ENCODE measurements at places on chromosomes 5 and 9.
A peak's percentile ranks its signal among the peaks of the same experiment; 100 is the strongest.

DNA sequence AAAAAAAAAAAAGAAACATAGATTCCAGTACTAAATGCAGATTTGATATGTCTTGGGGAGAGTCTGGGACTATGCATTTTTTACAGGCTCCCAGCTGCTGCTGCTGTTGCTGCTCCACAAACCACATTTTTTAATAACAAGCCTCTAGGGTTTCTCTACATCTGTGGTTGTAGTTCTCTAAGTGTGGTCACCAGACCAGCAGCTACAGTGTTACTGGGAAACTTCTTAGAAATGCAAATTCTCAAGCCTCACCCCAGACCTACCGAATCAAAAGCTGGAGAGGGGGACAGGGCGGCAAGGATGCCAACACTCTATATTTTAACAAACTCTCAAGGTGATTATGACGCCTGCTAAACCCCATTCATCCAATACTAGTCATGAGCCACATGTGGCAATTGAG, 293.4 kb upstream of the PTGER4 start:
- DNase-seq, result no peak

GRCh38 chr5:176781054-176781375, 29.3 kb upstream of the UNC5A start:
- DNase-seq, result no peak

GRCh38 chr9:98861781-98862504, 54.5 kb downstream of the GALNT12 start:
- DNase-seq, result no peak

GRCh38 chr5:177403792-177404640, 3.6 kb upstream of the PFN3 start:
- peak; percentile 87 for DNase-seq

GRCh38 chr5:143987751-143988560, 176.0 kb downstream of the HMHB1 start:
- no peak for DNase-seq

DNA sequence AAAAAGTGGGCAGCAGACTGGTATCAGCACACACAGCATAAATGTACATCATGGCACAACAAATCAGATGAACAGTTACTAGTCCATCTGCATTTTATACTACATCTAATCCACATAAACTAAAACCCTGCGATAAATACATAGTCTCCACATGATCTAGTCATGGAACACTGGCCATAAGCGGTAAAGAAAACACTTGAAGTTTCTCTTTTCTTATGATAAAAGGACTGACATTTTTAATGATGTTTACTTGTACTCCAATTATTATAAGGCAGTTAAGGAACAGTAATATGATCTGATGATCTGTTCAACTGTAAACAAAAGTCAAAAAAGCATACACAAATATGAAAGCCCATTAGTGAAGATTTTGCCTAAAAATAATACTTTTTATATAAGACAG, 112.5 kb downstream of the MPDZ start:
- DNase-seq, result no peak

DNA sequence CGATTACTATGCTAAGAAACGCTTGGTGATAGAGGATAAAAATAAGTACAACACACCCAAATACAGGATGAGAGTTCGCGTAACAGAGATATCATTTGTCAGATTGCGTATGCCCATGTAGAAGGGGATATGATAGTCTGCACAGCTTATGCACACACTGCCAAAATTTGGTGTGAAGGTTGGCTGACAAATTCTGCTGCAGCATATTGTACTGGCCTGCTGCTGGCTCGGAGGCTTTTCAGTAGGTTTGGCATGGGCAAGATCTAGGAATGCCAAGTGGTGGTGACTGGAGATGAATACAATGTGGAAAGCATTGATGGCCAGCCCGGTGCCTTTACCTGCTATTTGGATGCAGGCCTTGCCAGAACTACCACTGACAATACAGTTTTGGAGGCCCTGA, 208.4 kb downstream of the PDZD2 start:
- no peak for DNase-seq

DNA sequence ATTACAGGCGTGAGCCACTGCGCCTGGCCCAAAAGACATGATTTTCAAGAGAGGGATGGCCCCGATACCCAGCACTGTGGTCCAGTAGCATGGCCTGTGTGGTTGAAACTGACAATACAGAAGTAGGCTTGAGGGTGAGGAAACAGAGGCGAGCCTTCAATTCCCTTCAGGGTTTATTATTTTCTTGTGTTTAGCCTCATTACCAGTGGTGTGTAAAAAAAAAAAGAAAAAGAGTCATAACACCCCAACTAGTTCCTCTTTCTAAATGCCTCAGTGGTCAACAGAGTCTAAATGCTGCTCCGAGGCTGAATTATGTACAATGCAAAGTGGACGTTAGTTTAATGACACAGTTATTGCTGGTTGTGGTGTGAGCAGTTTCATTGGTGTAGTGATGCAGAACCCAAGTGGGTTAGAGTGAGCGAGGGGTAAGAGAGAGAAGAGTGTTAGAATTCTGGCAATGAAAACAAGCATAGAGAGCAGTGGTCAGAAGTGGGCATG, 58.8 kb downstream of the SNX30 start:
- DNase-seq, result no peak

GRCh38 chr5:40736103-40736875, 19.5 kb downstream of the TTC33 start:
- DNase-seq, result peak; percentile 32

- no peak for DNase-seq
These were observed 859.1 kb downstream of the MAT2B start for GRCh38 chr5:164364237-164365208.

GRCh38 chr5:111781200-111781599, 24.2 kb upstream of the NREP start:
- no peak for DNase-seq

DNA sequence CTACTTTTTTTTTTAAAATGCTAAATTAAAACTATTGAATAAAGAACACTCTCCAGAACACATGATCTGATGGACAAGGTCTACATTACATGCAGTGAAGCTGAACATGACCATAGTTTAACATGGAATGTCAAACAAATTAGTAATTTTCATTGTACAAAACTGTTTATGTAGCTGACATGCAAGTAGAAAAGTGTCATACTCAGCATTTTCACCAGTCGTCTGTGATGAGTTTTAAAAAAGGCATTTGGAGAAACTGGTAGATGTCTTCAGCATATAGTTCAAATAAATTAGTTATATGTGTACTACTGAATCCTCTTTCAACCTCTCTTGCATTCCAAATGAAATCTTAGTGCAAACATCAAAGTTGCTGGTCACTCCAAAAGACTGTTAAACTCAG, 301.9 kb downstream of the FER start:
- DNase-seq, result no peak

DNA sequence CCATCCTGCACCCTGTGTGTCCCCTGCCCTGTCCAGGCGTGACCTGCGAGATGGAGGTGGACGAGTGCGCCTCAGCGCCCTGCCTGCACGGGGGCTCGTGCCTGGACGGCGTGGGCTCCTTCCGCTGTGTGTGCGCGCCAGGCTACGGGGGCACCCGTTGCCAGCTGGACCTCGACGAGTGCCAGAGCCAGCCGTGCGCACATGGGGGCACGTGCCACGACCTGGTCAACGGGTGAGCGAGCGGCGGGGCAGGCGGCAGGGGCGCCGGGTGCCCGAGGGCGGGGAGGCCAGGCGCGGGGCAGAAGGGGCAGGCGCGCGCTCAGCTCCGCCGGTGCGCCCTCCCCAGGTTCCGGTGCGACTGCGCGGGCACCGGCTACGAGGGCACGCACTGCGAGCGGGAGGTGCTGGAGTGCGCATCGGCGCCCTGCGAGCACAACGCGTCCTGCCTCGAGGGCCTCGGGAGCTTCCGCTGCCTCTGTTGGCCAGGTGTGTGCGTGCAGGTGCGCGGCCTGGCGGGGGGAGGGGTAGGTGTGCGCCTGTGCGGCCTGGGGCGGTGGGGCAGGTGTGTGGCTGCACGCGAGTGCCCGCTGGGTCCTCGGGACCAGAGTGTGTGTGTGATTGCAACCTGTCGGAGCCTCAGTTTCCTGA, 10.0 kb downstream of the CRB2 start:
- DNase-seq, result no peak

DNA sequence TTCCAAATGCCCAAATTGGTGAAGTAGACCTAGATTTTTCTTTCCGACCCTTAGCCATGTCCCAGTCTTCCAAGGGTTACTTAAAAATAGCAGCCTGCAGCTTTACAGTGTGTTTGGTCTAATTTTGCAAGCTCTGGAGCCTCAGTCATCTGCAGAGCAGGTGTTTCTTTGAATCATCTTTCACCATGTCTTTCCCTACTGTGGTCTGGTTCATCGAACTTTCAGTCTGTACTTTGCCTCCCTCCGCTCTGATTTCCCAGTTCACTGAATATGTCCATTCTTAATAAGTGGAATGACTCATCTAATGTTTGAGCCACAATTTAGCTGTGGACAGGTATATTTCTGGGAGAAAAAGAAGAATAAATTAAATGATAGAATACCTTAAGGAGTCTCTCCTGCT, 1060.7 kb downstream of the EFNA5 start:
- DNase-seq, result no peak

- DNase-seq, result peak; percentile 53
These were observed 909 bp downstream of the AFF4 start for GRCh38 chr5:132962429-132963021.

GRCh38 chr5:160493806-160494338, 72.2 kb downstream of the PTTG1 start:
- DNase-seq, result no peak

GRCh38 chr9:122918310-122918709, 5.2 kb upstream of the ZBTB6 start:
- DNase-seq, result no peak

DNA sequence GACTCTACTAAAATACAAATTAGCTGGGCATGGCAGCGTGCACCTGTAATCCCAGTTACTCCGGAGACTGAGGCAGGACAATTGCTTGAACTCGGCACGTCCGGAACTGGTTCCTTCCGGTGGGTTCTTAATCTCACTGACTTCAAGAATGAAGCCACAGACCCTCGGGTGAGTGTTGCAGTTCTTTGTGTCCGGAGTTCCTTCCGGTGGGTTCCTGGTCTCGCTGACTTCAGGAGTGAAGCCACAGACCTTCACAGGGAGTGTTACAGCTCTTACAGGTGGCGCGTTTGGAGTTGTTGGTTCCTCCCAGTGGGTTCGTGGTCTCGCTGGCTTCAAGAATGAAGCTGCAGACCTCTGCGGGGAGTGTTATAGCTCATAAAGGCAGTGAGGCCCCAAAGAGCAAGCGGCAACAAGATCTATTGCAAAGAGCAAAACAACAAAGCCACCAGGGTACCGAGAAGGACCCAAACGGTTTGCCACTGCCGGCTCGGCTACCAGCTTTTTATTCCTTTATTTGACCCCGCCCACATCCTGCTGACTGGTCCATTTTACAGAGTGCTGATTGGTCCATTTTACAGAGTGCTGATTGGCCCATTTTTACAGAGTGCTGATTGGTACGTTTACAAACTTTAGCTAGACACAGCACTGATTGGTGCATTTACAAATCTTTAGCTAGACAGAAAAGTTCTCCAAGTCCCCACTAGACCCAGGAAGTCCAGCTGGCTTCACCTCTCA, 28.6 kb upstream of the SLC6A19 start:
- no peak for DNase-seq

- no peak for DNase-seq
These were observed 17.8 kb downstream of the INIP start for GRCh38 chr9:112700085-112700484.

- DNase-seq, result no peak
These were observed 12.7 kb upstream of the LIFR start for GRCh38 chr5:38569180-38569579.

GRCh38 chr5:15938961-15939360, 240.6 kb downstream of the MARCHF11 start:
- DNase-seq, result peak; percentile 14

GRCh38 chr5:167511276-167511675, 780.2 kb upstream of the WWC1 start:
- DNase-seq, result no peak

DNA sequence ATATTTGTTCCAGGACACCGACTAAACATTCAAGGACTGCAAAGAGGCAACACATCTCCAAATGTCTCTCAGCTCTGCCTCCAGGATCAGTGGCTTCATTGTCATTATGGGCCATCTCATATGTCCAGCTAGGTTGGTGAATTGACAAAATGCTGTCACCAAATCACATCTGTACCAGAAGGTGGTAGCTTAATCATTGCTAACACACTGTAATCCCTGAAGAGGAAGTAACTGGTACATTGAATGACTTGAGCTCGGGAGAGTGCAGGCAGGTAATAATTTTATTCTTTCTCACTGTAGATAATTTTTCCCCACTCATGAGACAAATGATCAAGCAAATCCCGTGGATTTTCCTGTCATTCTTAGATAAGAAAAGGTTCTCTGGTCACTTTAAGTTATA, 169.8 kb downstream of the SEMA6A start:
- DNase-seq, result no peak

GRCh38 chr9:110116543-110116885, 91.4 kb downstream of the C9orf152 start:
- DNase-seq, result peak; percentile 65

GRCh38 chr5:9851458-9851857, 221.3 kb upstream of the TAS2R1 start:
- no peak for DNase-seq

DNA sequence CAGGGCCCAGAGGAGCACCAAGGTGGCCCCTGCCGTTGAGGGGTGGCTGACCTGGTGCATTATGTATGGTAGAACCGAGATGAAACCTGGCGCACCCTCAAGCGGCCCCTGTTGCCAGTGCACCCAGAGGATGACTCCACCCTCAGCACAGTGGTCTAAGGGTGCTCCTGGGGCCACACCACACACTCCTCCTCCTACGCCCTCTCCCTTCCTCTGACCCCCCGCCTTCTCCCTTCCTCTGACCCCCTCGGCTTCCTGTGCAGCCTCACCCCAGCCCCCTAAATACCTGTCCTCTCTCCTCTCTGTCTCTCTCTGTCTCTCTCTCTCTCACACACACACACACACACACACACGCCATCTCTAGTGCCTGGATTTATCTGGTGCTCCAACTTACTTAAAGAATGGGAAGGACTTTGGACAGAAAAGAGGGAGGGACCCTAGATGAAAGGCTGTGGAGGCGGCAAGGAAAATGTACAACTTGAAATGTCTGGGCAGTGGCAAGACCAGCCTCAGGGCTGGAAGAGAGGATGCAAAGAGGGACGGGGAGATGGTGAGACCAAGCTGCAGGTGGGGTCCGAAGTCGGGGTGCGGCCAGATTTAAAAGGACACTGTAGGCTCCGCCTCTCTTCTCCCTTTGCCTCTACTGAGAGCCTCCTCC, 18.2 kb upstream of the SLC30A5 start:
- no peak for DNase-seq

GRCh38 chr9:36049408-36049807, 12.7 kb downstream of the RECK start:
- no peak for DNase-seq

DNA sequence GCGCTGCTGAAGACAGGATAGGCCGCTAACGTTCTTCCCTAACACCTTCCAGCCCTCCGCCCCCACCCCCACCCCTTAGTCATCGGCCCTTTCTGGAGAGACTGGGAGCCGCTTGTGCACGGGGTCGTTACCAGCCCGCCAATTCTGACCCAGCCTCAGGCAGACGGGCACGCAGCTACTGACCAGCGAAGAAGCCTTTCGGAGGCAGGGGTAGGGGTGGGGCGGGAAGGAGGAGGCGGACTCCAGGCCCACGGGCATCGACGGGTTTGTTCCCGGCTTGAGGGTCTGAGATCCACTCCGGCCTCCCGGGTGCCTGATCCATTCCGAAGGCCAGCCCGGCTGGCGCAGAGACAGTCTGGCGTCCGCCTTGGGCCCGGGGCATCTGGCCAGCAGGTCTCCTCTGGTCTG, 729 bp upstream of the HAND1 start:
- no peak for DNase-seq
